ELR (cell line): ENCODE measurements at places on chromosomes 7 and 10.
A peak's percentile ranks its signal among the peaks of the same experiment; 100 is the strongest.

- peak; percentile 59 for DNase-seq
These were observed at the start of gene CNNM1 for GRCh38 chr10:99329304-99329553. Gene CNNM1, plus strand, starts transcription at chr10:99329356. Its CDS starts 32 bp downstream, at chr10:99329388.

DNA sequence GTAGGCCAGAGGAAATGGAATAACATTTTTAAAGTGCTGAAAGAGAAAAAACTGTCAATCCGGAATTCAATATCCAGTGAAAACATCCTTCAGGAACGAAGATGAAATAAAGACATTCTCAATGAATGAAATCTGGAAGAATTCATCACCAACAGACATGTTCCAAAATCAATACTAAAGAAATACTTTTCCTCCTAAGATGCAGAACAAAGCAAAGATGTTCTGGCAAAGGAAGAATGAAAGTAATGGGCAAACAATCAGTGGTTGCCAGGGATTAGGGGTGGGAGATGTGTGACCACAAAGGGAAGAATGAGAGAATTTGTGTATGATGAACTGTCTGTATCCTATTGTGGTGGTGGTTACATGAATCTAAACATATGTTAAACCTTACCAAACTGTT is 52.8 kb upstream of the EEPD1 start:
- DNase-seq, result no peak

- DNase-seq, result no peak
These were observed 8.7 kb upstream of the ING3 start for GRCh38 chr7:120941856-120942255.

GRCh38 chr7:24825381-24825794 is 68.1 kb upstream of the GSDME start:
- DNase-seq, result peak; percentile 23

DNA sequence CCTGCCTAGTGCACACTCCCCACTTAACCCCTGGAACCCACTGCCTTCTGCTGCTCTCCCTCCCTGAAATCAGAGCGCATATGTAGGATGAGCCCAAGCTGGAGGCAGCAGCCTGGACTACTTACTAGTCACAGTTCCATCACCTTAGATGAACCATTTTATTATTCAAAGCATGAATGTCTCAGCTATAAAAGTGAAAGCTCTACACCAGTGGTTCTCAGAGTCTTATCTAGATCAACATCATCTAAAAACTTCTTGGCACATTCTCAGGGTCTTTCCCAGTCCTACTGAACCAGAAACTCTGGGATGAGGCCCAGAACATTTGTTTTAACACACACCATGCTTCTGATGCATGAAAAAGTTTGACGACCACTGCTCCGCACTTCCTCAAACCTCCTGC is 100.3 kb upstream of the ANK3 start:
- no peak for DNase-seq

DNA sequence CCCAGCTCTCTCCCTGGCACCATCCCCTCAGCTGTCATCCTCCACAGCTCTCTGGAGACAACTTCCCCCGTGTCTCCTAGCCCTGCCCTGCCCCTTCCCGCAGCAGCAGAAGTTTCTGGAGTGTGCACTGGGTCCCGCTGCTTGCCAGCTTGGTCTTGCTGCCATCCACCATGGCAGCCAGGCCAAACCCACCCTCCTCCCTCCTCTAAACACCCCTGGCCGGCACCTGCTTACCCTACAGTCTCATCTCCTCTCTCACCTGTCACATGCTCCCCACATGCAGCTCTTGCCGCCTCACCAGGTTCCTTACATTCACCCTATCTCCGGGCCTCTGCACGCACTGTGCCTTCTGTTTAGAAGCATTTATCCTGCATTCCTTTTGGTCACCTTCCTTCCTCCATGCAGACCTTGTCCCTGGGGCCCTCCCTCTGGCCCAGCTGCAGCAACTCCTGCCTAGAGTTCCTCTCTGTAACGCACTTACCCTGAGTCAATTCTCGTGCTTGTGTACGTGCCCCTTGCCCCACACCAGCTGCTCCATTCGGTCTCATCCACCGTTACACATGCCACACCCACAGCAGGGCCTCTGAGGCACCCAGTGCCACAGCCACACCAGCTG is 93.9 kb upstream of the RET start:
- DNase-seq, result no peak

DNA sequence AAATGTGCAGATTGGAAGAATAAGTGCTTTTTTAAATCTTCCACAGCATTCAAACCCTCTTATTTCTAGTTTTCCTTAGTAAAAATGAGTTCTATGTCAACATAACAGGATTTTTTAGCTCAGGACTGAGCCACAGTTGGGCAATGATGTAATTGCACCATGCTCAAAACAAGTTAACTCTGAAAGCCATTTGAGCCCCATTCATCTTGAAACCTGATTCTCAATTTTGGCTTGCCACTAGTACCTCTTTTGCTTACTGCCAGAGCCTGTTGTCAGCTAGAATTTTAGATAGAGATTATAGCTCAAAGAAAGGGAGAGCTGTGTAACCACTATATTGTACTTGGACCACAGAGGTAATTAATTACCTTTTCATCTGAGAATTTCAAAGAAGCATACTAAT is 1028.5 kb upstream of the PHF14 start:
- DNase-seq, result no peak
